ENCODE measurements at places on chromosomes 4 and X. TPM values are rescaled to one million over a fixed set of nuclear protein-coding genes. Genes with fewer than 3 reads are reported as not detected.

The GLA gene
- total RNA-seq, result 15.5 TPM

DNA sequence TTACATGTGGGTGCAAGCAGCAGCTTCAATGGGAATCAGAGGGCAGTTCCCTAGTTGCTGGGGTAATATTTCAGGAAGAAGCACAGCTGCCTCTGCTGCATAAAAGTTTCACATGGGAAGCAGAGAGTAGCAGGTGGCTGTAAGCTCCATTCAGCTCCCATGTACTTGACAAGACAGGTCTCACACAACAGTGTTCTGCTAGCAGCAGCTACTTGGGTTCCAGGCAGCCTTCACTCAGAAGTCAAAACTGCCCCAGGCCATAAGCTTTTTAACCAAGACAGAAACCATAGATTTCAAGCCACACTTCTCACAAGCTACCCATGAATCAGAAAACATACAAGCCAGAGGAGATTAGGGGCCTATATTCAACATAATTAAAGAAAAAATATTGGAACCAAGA lies 41.4 kb upstream of the SPIN2A start:
- no peak for DNase-seq

GRCh38 chr4:7960790-7961655 lies 21.4 kb upstream of the AFAP1 start:
- DNase-seq, result no peak

The HEPH gene
- 3.3 TPM for total RNA-seq

DNA sequence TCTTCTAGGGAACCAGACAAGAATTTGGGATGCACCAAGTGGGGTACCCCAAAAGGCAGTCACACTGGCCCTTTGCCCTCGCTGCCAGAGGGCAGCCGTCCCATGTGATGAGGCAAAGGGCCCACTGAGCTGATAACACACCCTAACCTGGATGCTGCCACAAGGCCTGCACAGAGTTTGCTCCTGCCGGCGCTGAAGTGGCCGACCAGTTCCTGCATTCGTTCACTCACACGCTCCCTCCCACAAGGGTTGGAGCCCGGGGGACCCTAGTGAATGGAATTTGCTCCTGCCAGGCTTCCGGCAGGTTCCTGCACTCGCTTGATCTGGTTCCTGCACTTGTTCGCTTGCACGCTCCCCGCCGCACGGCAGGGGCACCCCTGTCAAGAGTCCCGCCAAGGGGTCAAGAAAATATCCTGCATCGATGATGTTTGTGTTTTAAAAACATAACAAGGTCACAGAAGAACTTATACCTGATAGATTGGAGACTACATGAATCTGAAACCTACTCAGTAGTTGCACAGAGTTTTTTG lies 296.4 kb upstream of the VCX start:
- DNase-seq, result no peak

Data from frontal cortex (tissue), 4 donors.